Left lung (tissue), 14 donors: ENCODE measurements at places on chromosomes 2 and 18. TPM values are rescaled to one million over a fixed set of nuclear protein-coding genes. Genes with fewer than 3 reads are reported as not detected.

LOXHD1 gene
- 1.4 TPM for polyA plus RNA-seq

MC4R gene
- polyA plus RNA-seq = 0.86 TPM

LCLAT1 gene
- polyA plus RNA-seq = 13.1 TPM

PRR30 gene
- polyA plus RNA-seq = not detected

- DNase-seq = no peak
Observed at GRCh38 chr18:78641689-78642231, 337.9 kb upstream of the SALL3 start.

DNA sequence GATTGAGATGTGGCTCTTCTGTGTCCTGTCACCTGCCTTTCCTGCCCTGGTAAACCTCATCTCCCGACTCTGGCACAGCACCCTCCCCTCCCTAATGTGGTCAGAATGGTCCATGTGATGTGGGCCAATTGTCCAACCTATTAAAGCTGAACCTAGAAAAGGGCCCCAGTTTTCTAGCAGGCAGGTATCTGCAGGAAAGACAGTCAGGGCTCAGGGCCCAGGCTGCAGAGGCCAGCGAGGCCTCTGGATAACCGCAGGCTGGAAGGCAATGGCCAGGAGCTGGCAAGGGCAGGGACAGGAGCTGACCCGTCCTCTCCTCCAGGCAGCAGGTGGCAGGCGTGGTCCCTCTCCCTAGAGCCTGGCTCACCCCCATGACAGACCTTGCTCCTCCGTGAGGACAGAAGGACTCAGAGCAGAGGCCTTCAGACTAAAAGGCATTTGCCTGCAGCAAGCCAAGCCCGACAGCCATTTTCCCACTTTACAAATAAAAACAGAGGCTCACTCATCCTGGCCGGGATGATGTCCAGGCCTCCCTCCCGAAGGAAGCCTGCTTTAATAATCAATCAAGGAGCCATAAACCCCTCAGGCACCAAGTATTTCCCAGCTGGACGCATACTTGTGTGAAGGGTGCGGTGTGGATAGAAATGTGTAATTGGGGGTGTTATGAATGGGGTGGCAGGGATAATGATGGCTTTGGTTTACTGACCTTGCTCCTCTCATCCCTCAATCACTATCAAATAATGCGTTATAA, 107.1 kb downstream of the TWIST2 start:
- no peak for DNase-seq

DNA sequence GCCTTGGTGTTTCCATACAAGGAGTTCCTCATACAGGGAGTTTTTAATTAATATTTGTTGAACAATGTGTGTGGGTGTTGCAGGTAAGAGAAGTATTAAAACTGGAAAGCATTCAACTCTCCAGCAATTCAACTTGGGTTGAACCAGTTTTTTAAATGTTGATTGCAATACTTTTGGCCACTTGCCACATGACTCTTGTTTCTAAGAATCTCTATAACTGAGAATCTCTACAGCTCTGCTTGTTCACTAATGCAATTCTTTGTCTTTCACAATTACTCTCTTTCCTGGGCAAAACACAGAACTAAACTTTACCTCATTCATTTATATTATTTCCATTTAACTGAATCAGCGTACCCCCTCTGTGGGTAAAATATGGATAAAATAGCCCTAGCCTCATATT, 429.4 kb downstream of the ARHGAP15 start:
- DNase-seq = no peak

DNA sequence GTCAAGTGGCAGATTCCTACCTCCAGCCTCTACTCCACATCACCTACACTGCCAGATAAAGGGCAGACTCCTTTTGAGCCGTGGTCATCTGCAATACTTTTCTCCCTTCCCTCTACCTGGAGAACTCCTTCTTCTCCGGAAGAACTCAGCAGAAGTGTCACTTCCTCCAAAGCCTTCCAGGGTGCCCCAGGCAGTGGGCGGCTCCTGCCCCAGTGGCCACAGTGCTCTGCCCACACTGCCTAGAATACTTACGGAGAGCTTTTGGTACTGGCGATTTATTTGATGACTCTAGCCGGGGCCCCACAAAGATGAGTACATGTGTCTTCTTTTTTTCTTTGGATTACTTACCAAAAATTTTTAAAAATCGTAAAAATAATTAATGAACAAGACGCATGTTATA, 39.7 kb downstream of the FOSL2 start:
- DNase-seq = no peak

- DNase-seq = no peak
Observed at GRCh38 chr18:57583297-57583835, 3.1 kb downstream of the FECH start.

DNA sequence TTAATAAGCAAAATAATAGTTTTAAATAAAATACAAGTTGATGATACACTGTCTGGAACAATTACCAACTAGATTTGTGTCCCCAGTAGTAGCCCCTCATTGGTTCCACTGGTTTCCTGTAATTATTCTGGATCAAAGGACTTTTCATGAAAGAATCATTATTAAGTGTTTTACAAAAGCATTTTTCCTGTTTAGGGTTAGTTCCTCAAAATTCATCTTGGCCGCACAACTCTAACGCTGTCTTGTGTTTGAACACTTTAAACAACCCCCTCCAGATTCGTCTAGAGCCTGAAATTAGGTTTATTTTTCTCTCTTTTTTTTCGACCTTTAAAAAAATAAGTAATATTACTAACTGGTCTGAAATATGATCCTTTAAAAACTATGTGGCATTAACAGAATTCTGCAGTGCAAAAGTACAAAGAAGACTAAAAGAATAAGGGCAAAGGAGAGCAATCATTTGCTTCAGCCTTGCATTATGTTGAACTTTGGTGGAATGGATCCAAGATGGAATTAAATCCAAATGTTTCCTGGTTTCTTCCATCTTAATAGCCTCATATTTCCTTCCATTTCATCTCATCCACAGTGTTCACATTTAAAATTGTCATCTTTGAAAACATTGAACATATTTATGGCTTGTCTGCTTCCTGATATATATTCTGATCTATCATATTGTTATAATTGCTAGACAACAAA, 678.4 kb downstream of the IRS1 start:
- DNase-seq = no peak
